ENCODE measurements at places on chromosomes 5 and 9.
A peak's percentile ranks its signal among the peaks of the same experiment; 100 is the strongest.

GRCh38 chr5:168342151-168342825, 50.8 kb downstream of the WWC1 start:
- no peak for DNase-seq

DNA sequence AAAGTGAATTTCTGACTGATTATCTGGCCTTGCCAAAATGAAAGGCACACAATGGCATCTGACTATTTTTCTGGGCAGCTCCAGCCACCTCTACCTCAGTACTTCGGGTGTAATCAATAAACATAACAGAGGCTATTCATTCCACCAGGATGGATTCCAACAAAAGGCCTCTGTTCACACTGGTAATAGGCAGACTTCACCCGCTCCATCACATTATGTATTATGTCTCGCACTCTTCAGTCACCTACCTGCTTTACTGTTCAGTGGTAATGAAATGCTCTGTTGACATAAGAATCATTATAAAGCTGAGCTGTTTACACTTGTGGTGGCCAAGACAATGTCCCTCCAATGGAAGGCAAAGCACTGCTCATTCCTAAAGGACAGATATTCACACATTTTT, 1333.7 kb upstream of the WWC1 start:
- no peak for DNase-seq

DNA sequence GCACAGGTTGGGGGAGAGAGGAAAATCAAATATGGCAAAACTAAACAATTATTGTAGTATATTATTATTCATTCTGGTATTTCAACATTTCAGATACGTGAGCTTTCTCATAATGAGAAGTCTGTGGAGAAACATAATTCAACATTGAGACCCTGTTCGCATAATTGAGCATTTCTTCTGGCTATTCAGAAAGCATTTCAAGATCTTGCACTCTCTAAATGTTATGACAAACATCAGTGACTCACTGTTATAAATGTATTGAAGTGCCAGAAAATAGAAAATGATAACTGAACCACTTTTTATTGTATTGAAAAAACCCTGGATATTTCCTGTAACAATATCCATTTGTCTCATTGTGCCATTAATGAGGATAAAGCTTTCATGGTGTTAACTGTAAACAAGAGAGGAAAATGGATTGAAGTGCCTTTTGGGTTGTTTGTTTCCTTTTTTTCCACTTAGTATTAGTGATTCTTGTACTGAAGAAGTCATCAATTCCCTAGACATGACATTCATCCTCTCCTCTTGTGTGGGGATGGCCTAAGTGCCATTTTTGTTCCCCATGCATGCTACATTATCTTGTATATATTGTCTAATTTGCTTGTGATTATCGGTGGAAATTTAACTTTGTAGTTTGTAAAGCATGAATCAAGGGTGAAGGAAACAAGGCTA, 124.6 kb downstream of the CAMK4 start:
- no peak for DNase-seq

DNA sequence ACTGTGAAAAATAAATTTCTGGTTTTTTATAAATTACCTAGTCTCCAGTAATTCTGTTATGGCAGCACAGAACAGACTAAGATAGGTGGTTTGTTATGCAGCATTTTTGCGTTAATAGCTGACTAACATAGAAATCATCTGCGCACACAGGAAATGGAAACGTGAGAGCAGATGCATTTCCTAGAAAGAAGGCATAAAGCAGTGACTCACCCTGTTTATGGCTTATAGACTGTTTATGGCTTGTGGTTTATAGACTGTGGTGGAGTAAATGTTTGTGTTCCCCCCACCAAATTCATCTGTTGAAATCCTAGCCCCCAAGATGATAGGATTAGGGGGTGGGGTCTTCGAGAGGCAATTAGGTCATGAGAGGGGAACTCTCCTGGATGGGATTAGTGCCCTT, 18.3 kb upstream of the OSMR start:
- DNase-seq, result no peak

DNA sequence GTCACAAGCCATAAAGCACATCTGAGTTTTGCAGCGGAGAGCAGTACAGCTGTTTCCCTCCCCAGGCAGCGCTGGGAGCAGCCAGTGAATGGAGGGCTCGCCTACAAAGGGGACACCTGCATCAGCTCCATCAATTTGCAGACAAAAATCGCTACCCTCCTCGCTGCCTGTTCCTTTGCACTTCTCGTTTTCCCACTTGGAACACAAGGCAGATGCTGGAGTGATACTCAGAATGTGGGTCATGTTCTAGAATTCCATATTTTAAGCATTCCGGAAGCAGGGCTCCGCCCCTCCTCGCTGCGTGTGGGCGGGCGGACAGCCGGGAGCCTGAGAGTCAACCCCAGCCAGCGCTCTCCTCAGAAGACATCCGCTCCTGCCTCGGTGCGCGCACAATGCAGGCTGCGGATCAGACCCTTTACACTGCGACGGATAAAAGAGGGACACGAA, 92.1 kb downstream of the LMNB1 start:
- no peak for DNase-seq

DNA sequence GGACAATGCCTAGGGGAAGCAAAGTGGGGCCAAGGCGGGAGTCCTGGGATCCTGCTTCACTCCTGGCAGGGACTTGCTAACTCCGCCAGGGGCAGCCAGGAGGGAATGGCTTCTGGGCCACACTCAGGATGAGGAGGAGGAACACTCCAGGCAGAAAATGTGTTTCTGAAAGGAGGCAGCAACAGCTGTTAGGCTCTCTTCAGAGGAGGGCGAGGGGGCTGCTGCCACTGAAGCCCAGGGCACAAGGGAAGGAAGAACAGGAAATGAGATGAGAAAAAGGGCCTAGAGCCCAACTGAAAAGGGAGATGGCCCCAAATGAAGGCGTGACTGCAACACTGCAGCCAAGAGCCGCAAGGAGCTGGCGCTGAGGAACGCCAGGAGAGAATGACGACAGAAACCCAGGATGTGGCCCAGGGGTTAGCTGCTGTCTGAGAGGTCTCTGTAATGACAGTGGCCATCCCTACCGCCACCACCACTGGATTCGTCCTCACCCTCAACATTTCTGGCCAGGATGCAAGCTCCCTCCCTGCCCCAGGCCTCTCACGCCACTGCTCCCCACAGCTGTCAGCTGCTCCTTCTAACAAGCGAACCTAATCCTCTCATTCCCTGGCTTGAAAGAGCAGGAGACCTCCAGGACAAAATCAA, 15.8 kb downstream of the PSMB7 start:
- no peak for DNase-seq

DNA sequence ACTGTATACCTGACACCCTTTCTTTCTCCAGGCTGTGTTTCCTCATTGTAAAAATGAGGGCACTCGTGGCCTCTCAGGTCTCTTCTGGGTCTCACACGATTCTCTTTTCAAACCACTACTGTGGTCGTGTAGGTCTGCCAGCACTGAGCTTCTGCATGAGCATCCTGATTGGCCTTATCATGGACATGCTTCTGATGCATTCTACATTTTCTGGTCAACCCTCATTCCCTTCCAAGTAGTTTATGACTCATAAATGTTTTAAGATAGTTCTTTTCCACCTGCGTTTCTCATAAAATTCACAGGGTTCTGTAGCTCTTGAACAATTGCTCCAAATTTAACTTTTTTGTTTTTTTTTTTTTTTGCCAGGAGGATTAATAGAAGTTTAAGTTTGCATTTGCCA, 294.8 kb downstream of the KCTD16 start:
- no peak for DNase-seq

- DNase-seq, result peak; percentile 93
Measured at GRCh38 chr5:128201065-128201926, 117.7 kb downstream of the SLC12A2 start.

- no peak for DNase-seq
Measured at GRCh38 chr9:105854026-105854782, 159.9 kb downstream of the TMEM38B start.

DNA sequence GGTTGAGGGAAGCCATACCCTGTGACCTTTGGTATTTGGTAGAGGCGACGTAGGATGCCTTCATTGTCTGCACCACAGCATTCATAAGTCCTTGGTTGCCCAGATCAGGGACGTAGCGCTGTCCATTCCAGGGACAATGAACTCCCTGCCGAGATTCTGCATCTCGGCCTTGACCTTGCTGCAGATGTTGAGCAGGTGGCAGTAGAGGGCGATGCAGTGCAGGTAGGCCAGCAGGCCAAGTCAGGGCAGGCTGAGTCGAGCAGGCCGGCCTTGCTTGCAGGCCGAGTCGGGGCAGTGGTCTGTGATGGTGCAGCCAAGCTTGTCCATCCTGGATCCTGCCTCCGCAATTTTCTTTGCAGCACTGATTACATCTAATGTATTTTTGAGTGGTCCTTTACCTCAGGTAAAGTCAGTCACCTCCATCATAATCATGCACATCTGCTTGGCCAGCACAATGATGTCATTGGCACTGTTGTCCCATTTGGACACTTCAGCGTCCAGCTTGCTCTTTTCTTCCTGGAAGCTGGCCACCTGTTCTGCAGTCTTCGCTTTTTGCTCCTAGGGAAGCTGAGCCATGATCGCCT, 93.4 kb upstream of the CCDC112 start:
- no peak for DNase-seq

DNA sequence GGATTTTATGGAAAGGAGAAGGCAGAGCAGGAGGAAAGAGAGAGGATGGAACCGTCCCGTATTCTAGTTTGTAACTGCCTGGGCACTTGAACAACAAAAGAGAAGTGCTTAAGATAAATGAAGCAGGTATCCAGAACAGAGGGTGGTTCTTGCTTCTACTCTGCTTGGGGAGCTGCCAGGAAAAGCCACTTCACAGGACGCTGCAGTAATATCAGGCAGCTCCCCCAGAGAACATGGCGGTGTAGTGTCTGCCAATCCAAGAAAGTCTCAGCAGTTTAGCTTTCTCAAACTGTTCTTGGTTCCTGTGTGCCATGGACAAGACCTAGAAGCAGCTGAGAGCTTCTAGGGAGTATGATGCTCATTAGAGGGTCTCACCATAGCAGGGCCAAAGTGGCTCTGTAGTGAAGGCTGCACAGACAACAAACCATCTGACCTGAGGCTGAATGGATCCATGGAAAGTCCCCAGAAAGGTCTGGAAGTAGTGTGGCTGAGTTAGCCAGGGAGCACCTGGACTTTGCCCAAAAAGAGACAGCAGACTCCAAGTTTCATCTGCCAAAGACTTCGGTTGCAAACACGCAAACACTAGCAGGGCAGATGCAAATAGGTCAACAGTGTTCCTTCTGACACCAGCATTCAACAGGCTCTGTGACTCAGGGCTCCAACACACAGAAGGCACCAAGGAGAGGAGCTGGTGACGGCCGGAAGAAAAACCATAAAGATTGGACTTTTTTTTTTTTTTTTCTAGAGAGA, 72.2 kb upstream of the TNFSF8 start:
- no peak for DNase-seq

DNA sequence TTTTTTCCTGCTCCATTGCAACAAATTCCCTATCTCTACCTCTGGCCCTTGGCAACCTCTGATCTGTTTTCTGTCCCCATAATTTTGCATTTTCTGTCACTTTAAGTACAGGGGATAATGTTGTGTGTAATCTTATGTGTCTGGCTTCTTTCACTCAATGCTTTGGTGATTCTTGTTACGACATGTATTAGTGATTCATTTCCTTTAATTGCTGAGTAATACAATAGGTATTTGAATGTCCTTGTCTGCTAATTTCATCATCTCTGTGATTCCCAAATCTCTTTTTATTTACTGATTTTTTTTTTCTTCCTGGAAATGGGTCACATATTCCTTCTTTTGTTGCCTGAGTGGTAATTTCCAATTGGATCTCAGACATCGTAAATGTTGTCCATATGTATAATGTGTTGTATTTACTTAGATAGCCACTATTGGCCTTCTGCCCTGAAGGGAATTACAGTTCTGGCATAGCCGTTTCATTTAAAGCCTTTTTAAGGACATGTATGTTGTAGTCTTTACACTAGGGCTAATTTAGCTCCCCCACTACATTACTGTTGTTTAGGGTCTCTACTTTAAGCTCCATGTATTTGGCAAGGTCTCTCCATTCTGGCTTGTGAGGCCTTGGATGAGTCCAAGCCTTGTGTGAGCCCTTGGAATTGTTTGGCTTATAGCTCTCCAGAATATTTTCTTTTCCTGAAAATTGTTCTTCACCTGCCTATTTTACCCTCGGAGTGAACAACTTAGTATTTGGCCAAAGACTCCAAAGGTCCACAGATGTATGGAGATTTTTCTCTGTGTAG, 683.8 kb downstream of the LRRC70 start:
- DNase-seq, result no peak

GRCh38 chr9:14881006-14881405, 29.2 kb downstream of the FREM1 start:
- no peak for DNase-seq

DNA sequence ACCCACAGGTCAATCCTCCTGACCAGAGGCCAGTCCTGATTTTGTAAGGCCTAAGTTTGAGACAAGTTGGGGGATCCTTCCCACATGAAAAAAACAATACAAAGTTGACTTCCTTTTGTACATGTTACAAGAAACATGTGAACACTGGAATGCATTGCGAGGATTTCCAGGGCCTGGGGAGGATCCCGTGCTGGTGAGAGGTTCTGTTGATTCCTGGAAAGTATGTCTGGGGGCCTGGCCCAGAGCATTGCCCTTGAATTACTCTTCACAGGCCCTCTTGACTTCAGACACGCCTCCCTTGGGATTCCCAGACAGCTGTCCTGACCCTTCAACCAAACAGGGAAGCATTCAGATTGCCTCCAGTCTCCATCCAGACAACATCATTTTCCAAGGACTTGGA, 234.2 kb upstream of the IRX2 start:
- DNase-seq, result no peak

GRCh38 chr9:131677444-131678180, 62.3 kb downstream of the RAPGEF1 start:
- DNase-seq, result no peak

- DNase-seq, result no peak
Measured at GRCh38 chr5:83653669-83654068, 67.0 kb downstream of the HAPLN1 start.

GRCh38 chr5:41196197-41196596, 17.1 kb downstream of the C6 start:
- no peak for DNase-seq

GRCh38 chr9:76654575-76654974, 109.7 kb upstream of the PCA3 start:
- DNase-seq, result no peak

GRCh38 chr9:132768932-132769905, 99.0 kb downstream of the GTF3C4 start:
- DNase-seq, result peak; percentile 79

All from activated CD8-positive, alpha-beta memory T cell treated with anti-CD3 and anti-CD28 coated beads for 24 hours (primary cell).